Activated gamma-delta T cell (primary cell): ENCODE measurements at places on chromosomes 7 and 10.

- no peak for DNase-seq
These were observed 12.1 kb downstream of the DOCK1 start for GRCh38 chr10:126917375-126917774.

DNA sequence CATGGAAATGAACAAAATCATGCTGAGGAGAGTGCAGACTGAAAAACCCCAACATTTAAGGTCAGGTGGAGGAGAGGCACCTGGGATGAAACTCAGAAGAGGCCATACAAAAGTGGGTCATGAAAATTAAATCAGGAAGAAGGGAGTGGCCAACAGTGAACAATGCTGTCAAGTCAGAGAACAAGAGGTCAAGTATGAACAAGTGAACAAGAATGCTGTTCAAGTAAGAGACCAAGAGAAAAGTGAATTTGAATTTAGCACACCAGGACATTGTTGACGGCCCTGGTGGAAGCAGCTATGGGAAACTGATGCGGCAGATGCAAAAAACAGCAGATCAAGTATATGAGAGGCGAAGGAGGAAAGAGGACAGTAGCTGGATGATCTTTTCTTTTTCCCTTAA is 7.9 kb downstream of the CEP41 start:
- no peak for DNase-seq

DNA sequence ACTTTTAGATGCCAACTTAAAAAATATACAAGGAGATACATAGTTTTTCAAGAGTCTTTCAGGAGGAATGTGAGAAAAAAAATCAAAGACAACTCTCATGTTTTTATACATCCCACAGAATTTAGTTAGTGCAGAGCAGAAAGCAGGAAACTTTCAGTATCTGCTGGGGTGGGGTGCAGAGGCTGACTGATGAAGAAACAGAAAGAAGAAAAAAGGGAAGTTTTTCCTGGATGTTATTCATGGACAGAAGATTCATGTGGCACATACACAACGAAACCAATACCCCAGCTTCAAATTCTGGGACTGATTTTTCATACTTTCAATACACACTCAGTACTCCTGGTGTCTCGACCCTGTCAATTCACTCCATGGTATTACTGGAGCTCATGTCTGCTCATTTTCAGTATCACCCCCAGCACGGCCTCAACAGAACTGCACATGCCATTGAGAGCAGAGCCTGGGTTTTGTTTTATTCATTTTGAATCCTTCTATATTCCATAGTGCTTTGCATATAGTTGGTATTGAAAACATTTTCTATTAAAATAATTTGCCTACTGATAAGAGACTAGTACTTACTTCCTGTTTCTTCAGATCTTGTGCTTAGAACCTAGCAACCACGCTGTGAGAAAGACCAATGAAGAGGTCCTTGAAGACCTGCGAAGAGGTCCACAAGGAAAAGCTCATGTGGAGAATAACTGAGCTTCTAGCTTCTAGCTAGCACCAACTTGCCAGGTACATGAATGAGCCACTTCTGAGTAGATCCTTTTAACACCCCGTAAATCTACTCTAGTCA is 49.0 kb downstream of the NDUFB2 start:
- no peak for DNase-seq

DNA sequence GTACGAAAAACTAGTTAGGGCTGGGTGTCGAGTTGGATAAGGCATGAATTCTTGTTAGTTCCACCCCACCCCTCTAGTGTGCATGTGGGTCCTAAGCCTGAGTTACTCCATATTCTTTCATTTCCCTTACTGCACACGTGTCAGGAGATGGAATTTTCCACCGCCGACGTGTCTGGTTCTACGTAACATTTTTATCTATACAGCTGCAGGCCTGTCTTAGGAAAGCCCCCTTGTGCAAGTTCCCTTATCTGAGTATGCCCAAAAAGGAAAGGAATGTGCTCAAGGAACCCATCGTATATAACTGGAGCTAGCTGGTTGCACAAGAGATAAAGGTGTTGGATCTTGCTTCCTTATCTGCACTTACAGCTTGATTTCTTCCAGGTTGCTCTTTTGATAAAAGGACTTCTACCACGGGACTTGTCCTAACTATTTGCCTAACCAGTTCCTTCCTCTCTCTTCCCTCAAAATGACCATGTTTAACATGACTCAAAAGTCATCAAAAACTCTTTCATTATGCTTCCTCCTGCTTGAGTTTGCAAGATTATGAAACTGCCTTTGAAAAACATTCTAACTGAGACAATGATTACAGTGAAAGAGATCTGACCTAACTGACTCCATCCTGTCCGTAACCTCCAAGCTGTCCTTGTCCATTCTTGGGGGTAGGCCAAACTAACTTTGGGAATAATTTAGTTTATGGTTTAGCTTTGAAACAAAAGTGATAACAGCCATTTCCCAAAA is 181.4 kb downstream of the AKR1D1 start:
- DNase-seq, result no peak

GRCh38 chr10:20954519-20954918 is 57.4 kb upstream of the NEBL start:
- no peak for DNase-seq
